Activated naive CD8-positive, alpha-beta T cell treated with anti-CD3 and anti-CD28 coated beads for 36 hours (primary cell): ENCODE measurements at places on chromosomes 1 and 21. TPM values are rescaled to one million over a fixed set of nuclear protein-coding genes. Genes with fewer than 3 reads are reported as not detected.

Gene ATP13A2
- 26.8 TPM for total RNA-seq

Gene CD52
- total RNA-seq, result 278 TPM

Gene GJC2
- 1.1 TPM for total RNA-seq

Gene S100A2
- total RNA-seq, result not detected

Gene CFHR2
- total RNA-seq, result not detected

Gene C1orf226
- total RNA-seq, result 0.14 TPM

Gene FAM89A
- 15.2 TPM for total RNA-seq

Gene CREB3L4
- total RNA-seq, result 6.8 TPM

Gene GJB4
- total RNA-seq, result not detected

Gene TLCD4
- 0.60 TPM for total RNA-seq

Gene TMPRSS15
- not detected for total RNA-seq

Gene LRRC8C
- total RNA-seq, result 32.3 TPM

Gene SERINC2
- total RNA-seq, result 0.16 TPM

Gene ANKRD65
- not detected for total RNA-seq
